ENCODE measurements at places on chromosomes 7 and 10.

DNA sequence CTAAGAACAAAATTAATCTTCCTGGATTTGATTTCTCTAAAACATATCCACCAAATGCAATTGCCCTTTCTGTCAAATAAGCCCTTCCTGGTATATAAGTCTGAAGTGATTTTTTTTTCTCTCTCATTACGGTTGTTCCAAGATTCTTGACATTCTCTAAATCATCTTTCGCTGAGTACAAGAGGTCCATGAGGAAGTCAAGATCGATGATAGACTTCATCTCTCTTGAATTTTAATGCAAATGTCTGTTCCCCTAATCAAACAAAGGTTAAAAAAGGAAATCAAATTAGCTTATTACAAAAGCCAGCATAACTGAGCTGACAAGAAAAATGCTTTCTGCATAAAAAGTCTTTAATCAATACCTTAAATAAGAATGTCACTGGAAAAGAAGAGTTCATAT lies 77.4 kb upstream of the ITGB1 start:
- no peak for DNase-seq

DNA sequence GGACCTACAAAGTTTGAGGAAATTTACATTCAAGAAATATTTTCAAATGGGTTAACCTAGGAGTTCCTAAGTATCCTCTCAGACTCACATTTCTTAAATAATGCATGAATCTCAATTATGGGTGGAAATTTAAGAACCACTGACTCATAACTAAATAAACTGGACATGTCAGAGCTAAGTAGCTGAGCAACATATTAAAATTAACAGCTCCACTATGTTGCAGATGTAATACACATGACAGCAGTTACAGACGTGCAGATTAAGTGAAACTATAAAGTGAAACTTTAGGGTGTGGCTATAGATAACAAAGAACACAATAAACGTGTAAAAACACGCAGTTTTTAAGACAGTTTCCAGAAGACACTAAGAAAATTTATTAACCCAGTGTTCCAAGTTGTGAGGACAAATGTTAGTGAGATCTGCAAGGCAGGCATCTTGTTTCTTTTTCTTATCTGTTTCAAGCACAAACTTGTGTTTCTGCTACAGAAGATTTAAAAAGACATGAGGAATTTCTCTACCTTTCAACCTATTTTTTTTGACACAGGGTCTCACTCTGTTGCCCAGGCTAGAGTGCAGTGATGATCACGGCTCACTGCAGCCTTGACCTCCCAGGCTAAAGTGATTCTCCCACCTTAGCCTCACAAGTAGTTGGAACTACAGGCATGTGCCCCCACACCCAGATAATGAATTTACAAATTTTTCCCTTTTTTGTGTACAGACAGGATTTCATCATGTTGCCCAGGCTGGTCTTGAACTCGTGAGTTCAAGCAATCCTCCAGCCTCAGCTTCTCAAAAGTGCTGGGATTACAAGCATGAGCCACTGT lies 25.3 kb downstream of the DNMBP start:
- DNase-seq, result no peak

DNA sequence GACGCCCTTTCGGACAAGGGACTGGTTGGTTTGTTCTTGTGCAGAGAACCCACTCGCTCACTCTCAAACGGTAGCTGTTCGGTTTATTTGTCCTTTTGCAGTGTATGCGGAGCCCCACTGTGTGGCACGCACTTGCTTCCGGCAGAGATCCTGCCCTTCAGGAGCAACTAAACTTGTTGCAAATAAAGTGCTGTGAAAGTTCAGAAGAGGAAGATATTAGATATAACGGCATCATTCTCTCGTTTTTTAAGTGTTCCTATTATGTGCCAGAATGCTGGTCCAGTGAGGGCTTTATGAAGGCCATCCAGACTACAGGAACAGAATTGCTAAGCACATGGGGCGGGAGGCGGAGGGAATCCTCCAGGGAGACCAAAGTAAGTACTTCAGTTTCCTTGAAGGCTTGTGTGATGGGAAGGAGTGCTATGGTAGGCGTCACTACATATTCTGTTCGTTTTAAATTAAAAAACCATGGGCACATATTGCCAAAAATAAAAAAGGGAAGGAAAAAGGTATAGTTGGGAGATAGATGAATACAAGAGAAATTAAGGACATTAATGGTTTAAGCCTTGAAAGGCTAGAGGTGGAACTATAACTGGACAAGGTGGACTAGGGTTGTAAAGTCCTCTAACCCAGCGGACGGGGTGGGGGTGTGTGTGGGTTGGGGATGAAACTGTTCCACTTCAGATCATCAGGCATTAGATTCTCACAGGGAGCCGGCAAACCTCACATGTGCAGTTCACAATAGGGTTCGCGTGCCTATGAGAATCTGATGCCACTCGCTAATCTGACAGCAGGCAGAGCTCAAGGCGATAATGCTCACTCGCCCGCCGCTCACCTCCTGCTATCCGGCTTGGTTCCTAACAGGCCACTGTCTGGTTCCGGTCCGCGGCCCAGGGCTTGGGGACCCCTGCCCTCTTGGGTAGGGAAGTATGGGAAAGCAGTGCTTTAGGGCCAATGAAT lies 704 bp upstream of the ERLIN1 start:
- DNase-seq, result no peak

- no peak for DNase-seq
Observed at GRCh38 chr7:139453673-139454321, 29.7 kb downstream of the KLRG2 start.

DNA sequence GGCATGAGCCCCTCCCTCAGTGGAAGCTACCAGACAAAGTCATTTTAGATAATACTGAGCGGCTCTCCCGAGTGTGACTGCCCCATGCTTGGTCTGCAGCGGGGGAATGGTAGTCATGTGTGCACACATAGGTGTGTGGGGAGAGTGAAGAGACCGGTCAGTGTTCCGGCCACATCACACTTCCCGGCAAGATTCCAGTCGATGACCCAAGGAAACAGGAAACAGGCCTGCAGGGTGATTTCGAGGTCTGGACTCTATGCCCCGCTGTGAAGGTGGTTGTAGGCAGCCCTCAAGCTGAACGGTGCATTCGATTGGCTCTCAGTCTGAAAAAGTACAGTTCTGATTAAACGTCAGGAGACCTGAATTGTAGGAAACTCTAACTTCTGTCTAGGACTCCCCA lies 73.2 kb downstream of the SYPL1 start:
- no peak for DNase-seq

DNA sequence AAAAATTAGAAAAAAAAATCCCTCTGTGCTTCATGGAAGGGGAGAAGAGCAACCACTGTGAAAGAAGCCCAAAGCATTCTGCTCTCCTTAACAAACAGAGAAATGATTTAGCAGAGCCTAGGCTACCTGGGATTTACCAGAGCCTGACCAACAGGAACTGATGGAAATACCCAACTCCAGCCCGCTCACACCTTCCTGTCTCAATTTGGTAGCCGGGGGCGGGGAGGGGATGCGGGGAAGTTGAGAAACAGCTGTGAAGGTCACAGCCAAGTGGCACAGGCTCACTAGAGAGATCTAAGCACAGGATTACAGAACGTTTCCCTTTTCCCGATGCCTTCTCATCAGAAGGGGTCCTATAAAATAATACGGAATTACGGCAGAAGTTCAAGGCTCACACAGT lies 17.6 kb downstream of the RSU1 start:
- no peak for DNase-seq

Data from esophagus muscularis mucosa (tissue), 4 donors.